ENCODE measurements at places on chromosomes 4 and X. TPM values are rescaled to one million over a fixed set of nuclear protein-coding genes. Genes with fewer than 3 reads are reported as not detected.

F11 gene
- total RNA-seq = not detected

RAI2 gene
- total RNA-seq = not detected

HSD17B13 gene
- not detected for total RNA-seq

DNA sequence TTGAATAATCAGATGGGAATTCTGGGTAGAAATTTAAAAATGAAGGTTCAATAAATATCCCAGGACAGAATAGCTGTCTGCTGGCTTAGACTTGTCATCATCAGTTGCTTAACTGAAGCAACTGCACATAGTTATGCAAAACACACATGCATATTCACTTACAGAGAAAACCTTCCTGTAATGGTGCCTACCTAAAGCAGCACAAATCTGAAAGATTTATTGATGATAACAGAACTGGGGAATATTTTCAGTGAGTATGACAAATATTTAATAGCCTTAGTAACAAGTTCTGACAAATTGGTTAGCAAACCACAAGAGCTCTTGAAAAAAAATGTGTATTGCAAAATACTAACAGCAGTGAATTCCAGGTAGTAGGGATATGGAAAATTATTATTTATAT is 606.8 kb upstream of the BOD1L1 start:
- DNase-seq = peak; percentile 71

GRCh38 chrX:53071604-53072417 is 10.4 kb upstream of the TSPYL2 start:
- peak; percentile 52 for DNase-seq

DNA sequence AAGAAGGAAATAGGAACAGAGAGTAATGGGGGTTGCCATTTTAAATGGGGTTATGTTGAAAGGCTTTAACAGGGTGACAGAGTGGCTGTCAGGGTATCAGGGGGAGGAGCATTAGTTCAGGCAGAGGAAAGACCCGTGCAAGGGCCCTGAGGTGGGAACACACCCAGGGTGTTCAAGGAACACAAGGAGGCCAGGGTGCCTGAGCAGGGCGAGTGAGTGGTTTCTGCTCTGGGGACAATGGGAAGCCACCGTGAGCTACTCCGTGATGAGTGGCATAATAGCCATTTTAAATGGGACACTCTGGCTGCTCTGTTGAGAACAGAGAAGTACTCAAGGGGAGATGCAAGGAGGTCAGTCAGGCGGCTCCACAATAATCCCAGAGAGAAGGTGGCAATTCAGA is 4.5 kb downstream of the EVC2 start:
- no peak for DNase-seq

GRCh38 chrX:56729152-56729850 is at the start of gene NBDY:
TSS of gene NBDY (plus strand) at chrX:56729243. CDS start at chrX:56729354, 111 bp downstream.
- peak; percentile 33 for DNase-seq

DOK7 gene
- 1.0 TPM for total RNA-seq

- DNase-seq = peak; percentile 53
Measured at GRCh38 chrX:124217304-124218251, 114.9 kb upstream of the TEX13D start.

DNA sequence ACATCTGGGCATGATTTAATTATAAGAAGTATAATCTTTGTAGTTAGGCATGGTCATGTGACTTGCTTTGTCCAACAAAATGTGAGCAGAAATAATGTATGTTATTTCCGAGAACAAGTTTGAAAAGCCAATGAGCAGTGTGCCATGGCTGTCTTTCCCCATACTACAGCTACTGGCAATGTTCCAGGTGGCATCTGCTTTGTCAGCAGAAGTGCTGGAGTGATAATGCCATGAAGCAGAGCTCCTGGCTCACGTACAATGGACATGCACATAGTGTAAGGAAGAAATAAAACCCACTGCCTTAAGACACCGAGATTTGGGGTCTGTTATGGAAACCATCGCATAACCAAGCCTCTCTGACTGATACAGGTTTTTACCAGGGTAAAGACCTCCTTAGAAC is 212.6 kb upstream of the RASGEF1B start:
- DNase-seq = no peak

- DNase-seq = no peak
Measured at GRCh38 chr4:128913228-128913627, 103.7 kb downstream of the JADE1 start.

DNA sequence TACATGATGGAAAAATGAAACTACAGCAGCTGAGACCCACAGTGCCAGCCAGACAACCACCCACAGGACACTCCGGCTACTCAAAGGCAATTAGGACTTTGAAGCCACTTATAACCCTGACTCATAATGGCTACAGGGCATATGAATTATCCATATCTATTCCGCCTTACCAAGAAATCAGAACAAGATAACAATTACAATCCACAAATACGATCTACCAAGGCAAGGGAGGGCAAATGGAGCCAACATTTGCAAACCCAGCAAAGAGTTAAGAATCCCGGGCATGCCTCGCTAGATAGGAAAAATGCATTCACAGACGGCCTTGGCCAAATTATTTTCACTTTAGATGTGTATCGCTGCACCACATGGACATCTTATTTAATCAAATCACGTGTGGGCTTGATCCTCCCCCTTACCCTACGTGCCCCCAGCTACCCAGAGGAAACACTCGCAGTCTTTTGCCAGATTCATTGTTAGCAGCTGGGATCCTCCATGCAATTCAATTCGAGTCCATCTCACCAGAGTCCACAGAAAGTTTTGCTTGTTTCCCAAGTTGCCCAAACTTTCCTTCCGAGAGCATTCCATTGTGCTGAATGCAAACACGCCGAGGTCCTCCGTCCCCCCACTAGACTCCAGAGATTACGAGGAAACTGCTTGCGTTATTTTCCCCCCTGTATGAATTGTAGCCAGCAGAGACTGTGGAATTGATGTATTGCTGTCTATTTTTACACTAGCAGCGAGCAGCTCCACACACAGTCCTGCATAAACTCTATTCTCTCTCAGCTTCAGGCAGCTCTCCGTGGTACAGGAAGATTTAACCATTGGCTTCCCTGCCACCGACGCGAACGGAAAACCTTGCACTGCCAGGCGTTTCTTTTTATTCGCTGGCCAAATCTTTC is 1.2 kb downstream of the PPARGC1A start:
- DNase-seq = peak; percentile 57

SSX2 gene
- not detected for total RNA-seq

STPG2 gene
- total RNA-seq = not detected

GRCh38 chr4:108512615-108513505 is 107.5 kb upstream of the RPL34 start:
- peak; percentile 33 for DNase-seq

SGMS2 gene
- total RNA-seq = 95.0 TPM

- DNase-seq = no peak
Measured at GRCh38 chr4:22372986-22373385, 142.9 kb downstream of the ADGRA3 start.

PTCHD1 gene
- under 0.01 TPM for total RNA-seq

ASMT gene
- total RNA-seq = under 0.01 TPM

GRCh38 chr4:79638735-79639134 is 230.7 kb upstream of the GK2 start:
- DNase-seq = no peak

DNA sequence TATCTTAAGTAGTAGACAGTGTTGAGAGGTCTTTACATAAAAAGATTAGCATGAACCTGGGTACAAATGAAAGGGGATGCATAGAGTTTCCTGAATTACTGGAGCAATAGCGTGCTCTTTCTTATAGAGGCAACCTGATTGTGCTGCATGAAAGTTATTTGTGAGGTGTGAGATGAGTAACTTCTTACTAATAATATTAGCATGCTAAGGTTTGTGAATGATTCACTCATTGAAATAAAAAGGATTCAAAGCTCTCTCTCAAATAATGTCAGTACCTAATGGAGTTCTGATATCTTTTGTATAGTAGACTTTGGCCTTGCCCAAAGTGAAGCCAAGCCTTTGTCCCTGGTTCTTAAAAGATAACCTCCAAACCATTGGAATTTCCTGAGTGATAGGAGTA is 131.0 kb upstream of the CXXC4 start:
- peak; percentile 73 for DNase-seq

- no peak for DNase-seq
Measured at GRCh38 chr4:174141876-174142275, 141.6 kb downstream of the FBXO8 start.

DNA sequence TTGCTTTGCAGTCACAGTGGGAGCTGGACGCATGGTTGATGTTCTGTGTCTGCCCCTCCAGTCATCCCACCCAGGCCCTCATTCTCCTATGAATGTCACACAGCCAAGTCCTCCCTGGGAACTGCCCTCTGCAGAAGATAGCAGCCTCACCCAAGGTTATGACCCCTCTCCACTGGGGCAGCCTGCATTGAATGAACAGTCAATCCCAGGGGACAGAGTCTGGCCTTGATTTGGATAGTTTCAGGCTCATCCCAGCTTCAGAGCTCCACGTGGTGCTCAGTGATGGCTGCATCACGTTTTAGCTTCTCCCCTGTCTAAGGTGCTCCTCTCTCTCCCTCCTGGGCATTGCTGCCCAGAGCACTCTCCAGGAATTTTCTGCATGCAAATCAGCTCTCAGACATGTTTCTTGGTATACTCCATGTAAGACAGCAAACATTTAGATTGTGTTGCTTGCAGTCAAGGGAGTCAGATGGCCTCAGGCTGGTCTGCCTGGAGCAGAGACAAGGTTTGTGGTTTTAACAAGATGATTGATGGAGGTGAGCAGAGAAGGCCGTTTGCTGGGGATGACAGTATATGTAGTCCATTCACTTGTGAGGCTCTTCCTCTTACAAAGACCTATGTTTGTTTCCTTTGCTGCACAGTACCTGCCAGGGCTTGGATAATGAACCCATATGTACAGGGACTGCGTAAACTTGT is 56.1 kb upstream of the MSX1 start:
- DNase-seq = no peak

SMIM10L2A gene
- 3.8 TPM for total RNA-seq

DNA sequence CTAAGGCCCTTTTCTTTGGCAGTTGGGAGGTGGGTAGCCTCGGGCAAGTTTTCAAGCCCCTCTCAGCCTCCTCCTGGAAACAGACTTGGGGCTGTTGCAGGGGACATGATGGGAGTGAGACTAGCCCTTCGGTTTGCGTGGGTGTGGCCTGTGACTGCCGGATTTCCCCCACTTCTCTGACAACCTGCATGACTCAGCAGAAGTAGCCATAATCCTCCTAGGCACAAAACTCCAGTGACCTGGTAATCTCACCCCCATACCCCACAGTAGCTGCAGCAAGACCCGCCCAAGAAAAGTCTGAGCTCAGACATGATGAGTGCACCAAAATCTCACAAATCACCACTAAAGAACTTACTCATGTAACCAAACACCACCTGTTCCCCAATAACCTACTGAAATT is 433.7 kb upstream of the AMOT start:
- DNase-seq = no peak

DNA sequence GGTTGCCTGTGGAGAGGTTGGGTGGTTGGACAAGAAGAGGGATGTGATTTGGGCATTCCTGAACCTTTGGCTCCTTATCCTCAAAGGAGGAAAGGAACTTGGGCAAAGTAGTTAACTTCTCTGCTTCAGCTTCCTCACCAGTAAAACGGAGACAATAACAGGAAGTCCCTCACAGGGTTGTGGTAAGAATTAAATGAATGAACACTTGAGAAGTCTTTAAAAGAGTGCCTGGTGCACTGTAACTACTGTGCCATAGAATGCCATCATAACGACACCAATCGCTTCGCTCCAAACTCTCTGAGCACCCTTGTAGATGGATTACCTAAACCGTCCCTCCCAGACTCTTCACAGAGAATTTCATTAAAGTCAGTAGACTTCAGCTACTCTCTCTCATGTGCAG is 10.5 kb downstream of the ZCCHC18 start:
- no peak for DNase-seq

DNA sequence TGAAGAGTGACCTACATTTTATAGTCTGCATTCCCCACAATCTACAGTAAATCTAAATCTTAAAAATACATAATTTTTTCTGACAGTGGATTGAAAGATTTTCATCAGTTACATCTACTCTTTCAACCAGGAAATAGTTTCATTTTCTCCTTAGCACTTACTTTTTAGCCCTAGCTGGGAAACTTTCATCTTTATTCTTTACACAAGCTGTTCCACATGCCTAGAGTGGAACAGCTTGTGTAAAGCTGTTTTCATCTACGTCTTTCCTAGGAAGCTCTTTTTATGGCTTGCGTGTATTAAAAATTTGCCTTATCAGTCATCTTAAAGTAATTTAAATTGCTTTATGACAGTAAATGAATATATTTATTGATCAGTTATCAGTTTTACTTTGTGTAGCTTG is 40.5 kb downstream of the RBPJ start:
- no peak for DNase-seq

DNA sequence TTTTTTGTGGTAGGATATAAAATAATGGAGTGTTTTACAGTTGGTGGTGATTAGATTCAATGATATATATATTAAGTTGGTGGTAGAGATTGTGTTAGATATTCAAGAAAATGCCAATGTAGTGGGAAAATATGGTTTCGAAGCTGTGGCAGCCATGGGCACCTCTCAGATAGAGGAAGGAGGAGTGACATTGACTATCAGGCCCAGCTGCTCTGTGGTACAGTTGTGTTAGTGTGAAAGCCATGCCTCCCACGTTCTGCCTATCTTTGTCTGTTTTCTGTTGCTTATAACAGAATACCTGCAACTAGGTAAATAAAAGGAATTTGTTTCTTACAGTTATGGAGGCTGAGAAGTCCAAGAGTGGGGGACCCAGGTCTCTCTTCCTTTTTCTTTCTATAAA is 101.9 kb downstream of the ARHGAP10 start:
- DNase-seq = no peak

FAT1 gene
- total RNA-seq = 301 TPM

- peak; percentile 90 for DNase-seq
Measured at GRCh38 chr4:73814679-73815078, 21.8 kb upstream of the CXCL6 start.

DNA sequence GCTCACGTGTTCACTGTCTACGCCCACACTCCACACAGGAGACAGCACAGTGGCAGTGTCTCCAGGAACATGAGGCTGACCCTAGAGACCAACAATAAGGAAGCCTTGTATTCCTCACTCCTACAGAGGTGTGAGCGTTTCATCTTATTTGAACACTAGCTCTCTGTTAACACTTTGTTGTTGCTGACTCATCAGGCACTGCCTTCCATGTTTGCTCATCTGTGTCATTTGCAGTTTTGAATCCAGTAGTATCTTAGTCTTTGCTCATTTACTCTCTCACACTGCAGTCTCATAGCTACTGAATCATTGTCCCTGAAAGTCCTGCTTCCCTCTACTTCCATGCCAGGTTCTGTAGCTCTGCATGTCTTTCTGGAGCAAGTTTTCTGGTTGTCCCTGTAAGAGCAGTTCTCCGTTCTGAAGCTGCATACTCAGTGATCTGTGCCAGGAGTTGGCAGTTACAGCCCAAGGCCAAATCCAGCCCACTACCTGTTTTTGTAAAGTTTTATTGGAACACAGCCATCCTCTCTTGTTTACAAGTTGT is 80.3 kb upstream of the DCLK2 start:
- peak; percentile 84 for DNase-seq

PPP2R2C gene
- total RNA-seq = 3.1 TPM

DNA sequence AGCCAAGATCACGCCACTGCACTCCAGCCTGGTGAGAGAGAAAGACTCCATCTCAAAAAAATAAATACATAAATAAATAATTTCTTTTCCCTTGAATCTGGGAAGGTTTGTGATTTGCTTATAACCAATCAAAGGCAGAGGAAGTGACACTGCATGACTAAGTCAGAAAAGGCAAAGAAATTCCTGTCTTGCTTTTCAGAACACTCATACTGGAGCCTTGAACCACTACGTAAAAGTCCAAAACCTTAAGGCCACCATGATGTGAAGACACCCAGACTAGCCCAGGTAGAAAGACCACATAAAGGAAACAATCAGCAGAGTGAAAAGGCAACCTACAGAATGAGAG is 36.6 kb downstream of the TMEM156 start:
- peak; percentile 18 for DNase-seq

SNCA gene
- 31.6 TPM for total RNA-seq

- DNase-seq = no peak
Measured at GRCh38 chr4:53583513-53583912, 7.8 kb downstream of the LNX1 start.

All from bronchial epithelial cell (primary cell).